Activated T-helper 1 cell treated with anti-CD3 and anti-CD28 coated beads, Interleukin-12 subunit alpha, Interleukin-12 subunit beta, Interleukin-2, Interleukin-4 antibody, amounts not matched to agents 30 ng/mL and 10 ng/mL and 1 ng/mL, durations not matched to agents 14 hours and 24 hours and 36 hours (primary cell): ENCODE measurements at places on chromosomes 5 and 9.

- no peak for DNase-seq
Observed at GRCh38 chr5:153970496-153970895, 68.2 kb downstream of the FAM114A2 start.

DNA sequence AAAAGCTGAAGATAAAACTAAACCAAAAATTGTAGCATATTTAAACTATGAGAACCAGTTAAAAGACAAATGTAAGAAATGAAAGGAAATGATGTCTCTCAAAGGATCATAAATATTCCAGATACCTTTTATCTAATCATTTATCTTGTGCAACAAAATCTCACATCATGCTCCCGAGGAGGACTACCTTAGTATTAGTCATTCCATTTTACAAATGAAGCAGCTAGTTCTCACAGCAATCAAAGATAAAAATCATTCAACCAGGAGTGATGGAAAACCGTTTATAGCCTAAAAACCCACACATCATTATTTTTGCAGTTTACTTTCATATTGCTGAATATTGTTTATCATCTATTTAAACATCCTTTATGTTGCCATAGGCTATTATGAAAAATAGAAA is 190.0 kb downstream of the CDH12 start:
- no peak for DNase-seq

GRCh38 chr5:151288180-151288579 is 15.4 kb downstream of the SLC36A3 start:
- no peak for DNase-seq

- DNase-seq, result no peak
Observed at GRCh38 chr9:137052998-137053943, 590 bp downstream of the ENTPD2 start.

DNA sequence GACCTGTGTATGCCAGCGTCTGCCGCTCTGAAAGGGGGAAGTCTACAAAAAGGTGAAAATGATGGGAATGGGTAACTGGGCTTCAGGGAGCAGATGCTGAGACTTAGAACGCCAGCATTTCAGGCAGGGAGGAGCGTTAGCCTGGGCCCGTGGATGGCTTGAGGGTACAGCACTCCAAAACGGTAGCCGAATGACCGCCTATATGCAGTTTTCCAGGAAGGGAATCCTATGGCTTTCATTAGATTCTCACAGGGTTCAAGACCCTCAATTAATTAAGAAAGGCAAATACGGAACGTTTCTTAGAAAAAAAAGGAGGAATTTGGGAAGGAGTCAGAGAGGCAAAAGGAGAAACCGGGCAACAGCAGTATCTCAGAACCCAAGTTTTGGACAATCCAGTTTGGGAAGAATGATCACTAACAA is 639 bp downstream of the AMACR start:
- no peak for DNase-seq

DNA sequence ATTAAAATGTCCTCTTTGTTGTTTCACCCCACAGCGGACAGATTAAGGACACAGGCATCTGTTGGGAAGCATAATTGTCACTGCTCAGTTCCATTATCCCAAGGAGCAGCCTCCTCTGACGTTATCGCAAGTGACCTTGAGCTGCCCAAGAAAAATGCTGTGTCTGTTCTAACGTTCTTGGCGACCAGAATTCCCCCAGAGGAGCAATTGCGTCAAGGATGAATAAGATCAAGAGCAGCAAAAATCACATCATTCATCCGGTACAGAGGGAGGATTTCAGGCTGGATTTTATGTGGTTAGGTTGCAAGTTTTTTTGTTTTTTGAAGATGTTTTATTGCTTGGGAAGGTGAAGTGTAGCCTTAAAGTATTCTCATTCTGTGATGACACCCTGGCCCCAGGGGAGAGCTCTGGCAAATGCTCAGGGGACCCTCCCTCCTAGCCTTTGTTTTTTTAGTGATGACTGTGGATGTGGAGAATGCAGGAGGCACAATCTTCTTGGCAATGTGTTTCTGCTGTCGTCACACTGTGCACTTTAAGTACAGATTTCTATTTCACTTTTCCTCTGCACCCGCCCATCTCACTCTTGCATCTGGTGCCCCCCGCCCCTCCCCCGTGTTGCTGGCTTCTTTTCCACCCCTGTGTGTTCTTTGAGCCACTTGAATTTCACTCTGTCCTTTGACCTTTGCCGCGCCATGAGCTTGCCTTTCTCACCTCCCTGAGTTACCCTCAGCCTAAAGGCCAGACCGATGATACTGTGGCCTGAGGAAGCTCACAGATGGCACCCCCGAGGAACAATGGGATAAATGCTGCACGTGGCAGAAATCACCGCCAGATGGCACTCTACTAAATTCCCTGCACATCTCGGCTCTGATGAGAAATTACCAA is 308.5 kb downstream of the RAB3C start:
- peak; percentile 30 for DNase-seq

DNA sequence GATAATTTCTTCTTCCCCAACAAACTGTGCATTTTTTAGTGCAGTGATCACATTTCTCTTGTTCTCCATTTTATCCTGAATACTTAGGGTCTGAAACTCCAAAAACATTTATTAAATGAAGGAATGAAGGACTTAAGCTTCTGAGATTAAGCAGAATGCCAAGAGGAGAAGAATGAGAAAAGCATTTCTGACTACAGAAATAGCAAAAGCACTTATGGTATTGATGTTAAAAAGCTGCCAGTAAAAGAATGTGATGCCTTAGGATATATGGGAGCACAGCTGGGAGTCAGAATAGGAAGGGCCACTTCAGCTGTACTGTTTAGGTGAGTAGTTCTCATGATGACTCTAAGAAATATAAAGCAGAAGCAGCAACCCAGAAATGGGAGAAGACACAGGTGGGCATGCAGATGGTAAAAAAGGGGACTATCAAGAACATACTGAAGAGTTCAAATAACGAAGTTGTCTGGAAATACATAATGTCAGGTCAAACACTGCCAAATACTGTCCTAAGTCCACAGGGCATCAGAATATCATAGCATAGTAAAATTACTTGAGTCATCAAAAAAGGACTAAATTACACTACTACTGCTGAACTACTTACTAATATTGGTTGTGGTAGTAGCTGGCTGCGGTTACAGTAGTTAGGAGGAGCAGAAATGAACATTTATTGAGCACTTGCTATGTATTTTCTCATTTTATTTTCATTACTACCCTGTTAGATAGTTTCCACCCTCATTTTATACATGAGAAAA is 132.7 kb downstream of the MAPKAP1 start:
- no peak for DNase-seq

DNA sequence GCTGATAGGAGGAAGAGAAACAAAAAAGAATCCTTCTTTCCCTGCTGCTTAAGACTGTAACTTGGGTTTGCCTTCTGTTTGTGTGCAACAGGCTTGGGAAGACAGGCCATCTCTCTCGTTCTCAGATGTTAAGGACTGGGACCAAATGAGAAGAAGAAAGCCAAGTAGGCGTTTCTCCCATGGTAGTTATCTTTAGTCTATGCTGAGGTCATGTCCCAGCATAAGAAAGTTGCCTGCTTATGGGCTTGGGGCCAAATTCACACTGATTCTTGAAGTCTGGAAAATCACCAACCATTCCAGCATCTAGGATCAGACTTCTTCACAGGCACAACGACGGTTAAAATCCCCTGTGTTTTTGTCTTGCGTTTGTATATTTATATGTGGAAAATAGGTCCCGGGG is 44.2 kb upstream of the PALM2AKAP2 start:
- DNase-seq, result no peak

DNA sequence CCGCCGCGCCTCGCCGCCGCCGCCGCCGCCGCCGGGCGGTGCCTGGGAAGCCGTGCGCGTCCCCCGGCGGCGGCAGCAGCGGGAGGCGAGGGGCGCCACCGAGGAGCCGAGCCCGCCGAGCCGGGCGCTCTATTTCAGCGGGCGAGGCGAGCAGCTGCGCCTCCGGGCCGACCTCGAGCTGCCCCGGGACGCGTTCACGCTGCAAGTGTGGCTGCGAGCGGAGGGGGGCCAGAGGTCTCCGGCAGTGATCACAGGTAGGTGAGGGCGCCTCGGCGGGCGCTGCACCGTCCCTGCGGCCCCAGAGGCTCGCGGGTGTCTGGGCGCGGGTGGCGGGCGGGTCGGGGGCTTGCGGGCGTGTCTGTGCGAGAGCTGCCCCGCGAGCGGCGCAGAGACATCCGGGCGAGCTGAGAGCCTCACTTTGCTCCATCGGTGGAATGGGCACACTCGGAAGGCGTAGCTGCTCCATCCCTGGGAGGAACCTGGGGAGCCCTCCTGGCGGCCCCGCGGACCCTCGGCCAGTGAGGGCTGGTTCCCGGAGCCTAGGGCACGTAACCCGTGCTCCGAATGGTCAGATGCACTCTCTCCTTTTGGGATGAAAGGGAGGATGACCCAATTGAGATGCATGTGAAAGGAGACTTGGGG is 864 bp downstream of the PAPPA start:
- DNase-seq, result no peak

- DNase-seq, result no peak
Observed at GRCh38 chr9:1591310-1591709, 423.8 kb upstream of the SMARCA2 start.

DNA sequence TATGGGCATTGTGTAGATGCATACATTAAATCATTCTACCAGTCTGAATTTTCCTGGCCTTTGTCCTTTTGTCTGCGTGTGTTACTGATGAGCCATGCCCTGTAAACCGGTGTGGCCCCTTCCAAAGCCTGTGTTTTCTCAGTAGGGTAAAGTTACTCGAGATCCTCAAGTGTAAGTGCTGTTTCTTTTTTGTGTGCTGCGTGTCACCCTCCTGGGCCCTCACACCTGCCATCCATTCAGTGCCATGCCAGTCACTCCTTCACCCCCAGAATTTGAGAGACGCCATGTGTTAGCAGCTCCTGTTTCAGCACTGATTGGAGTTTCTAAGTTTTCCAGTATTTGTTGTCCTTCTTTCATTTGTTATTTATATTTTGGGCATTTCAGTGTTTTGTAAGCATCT is 288.2 kb downstream of the FANCC start:
- DNase-seq, result no peak

- DNase-seq, result no peak
Observed at GRCh38 chr9:122206118-122207046, 22.4 kb downstream of the LHX6 start.

DNA sequence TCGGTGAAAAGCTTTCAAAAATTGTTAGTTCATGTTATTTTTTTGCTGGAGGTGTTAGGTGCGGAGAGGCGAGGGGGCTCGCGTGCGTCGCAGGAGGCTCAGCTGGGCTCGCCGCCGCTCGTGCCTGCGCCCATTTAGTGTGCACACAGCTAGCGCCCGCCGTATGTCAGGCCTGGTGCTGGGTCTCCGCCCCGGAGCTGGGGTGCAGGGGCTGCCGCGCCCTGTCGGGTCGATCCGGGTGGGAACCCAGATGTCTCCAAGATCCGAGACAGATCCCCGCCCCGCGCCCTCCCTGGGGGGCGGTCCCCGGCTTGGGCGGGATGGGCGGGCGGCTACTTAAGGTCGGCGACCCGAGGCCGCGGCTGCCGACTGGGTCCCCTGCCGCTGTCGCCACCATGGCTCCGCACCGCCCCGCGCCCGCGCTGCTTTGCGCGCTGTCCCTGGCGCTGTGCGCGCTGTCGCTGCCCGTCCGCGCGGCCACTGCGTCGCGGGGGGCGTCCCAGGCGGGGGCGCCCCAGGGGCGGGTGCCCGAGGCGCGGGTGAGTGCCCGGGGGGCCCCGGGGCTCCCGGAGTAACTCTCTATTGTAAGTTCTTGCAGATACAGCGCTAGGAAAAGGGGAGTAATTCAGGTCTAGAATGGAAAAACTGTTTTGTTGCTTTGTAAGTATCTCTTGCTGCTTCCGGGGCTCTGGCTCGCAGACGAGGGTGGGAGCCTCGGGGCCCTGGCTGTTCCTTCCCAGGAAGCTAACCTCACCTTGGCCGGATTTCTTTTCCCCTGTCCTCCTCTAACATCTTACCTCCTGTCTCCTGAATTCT is 31.7 kb downstream of the GSN start:
- no peak for DNase-seq

- no peak for DNase-seq
Observed at GRCh38 chr5:35598707-35599370, 18.8 kb upstream of the SPEF2 start.

- peak; percentile 63 for DNase-seq
Observed at GRCh38 chr5:154221371-154221896, 30.9 kb downstream of the GALNT10 start.

- no peak for DNase-seq
Observed at GRCh38 chr9:76453785-76454184, 5.2 kb upstream of the GCNT1 start.

GRCh38 chr5:132385326-132386105 is 16.0 kb downstream of the SLC22A5 start:
- peak; percentile 48 for DNase-seq

- DNase-seq, result no peak
Observed at GRCh38 chr9:70405808-70406433, 8.5 kb downstream of the KLF9 start.

- DNase-seq, result no peak
Observed at GRCh38 chr9:111605041-111605559, 5.7 kb upstream of the PTGR1 start.

DNA sequence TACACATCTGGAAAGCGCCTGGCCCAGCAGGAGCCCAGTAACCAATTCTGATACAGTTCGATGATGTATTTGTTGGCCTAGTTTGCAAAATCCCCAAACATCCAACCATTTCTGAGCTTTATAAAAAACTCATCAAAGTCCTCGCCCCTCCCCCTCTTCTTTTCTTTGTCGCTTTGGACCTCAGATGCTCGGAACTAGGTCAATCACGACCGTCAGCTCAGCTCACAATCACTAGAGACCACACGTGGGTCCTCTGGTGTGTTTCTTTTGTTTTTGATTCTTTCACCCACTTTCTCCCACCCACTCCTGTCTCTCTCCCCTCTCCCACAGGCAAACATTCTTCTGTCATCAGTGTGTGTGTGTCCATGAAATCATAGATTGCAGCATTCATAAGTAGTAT is 26.7 kb upstream of the ZBTB43 start:
- DNase-seq, result no peak

- DNase-seq, result peak; percentile 11
Observed at GRCh38 chr5:74945561-74946165, 79.5 kb upstream of the FAM169A start.

DNA sequence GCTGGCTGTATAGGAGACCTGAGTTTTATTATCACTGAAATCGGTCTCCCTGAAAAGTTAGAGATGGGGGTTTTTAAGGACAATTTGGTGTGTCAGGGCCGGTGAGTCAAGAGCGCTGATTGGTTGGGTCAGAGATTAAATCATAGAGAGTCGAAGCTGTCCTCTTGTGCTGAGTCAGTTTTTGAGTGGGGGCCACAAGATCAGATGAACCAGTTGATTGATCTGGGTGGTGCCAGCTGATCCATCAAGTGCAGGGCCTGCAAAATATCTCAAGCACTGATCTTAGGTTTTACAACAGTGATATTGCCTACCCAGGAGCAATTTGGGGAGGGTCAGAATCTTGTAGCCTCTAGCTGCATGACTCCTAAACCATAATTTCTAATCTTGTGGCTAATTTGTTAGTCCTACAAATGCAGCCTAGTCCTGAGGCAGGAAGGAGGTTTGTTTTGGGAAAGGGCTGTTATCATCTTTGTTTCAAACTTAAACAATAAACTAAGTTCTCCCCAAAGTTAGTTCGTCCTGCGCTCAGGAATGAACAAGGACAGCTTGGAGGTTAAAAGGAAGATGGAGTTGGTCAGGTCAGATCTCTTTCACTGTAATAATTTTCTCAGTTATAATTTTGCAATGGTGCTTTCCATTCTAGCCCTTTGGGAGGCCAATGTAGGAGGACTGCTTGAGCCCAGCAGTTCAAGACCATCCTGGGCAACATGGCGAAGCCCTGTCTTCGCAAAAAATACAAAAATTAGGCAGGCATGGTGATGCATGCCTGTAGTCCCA is 31.6 kb upstream of the RFK start:
- DNase-seq, result no peak

- no peak for DNase-seq
Observed at GRCh38 chr5:109253262-109253661, 156.5 kb downstream of the PJA2 start.

GRCh38 chr9:98811051-98811650 is 3.7 kb downstream of the GALNT12 start:
- DNase-seq, result no peak
